Smooth muscle cell of the brain vasculature (primary cell): ENCODE measurements at places on chromosomes 3 and 15.

- DNase-seq = no peak
Measured at GRCh38 chr15:97962263-97962662, 1.8 kb downstream of the ARRDC4 start.

DNA sequence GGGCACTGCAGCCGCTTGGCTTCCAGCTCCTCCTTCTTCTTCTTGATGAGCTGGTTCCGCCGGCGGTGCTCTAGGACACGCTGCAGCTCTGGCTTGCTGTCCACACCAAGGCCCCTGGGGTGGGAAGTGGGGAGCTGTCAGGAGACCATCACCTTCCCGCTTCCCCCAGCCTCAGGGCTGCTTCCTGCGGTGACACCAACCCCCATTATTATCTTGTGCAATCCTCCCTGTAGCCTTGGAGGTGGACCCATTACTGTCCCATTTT is 10.0 kb downstream of the FAM107A start:
- no peak for DNase-seq

GRCh38 chr15:79084308-79084968 is 6.1 kb downstream of the RASGRF1 start:
- no peak for DNase-seq

DNA sequence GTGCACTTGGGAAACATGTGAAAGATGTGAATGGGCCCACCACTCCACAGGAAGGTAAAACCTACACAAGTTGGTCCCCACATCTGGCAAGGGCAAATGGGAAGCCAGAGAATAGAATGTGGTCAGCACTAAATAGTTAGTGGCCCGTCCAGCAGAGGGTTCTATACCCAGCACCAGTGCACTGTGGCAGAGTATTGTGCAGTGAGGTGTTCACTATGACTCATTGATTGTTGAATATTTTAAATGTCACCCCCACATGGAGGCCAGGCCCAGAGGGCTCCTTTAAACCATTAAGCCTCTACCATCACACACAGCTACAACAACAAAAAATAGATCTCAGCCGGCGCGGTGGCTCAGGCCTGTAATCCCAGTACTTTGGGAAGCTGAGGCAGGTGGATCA is 11.7 kb downstream of the FRMD5 start:
- no peak for DNase-seq

DNA sequence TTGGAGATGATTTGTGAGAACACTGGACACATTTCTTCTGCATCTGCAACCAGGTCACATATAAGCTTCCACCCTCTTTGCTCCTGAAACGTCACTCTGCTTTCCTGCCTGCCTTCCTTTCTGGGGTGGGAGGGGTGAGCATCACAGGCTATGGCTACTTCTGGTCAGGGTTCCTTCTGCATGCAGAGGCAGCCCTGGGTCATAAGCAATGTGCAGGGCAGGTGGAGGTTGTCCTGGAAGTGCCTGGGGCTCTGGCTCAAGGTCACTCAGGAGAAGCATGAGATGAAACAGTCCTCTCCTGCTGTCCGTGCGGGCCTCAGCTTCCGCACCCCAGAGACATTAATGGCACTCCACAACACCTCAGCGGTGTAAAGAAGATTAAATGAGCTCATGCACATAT is 15.1 kb downstream of the SLC6A20 start:
- DNase-seq = no peak

DNA sequence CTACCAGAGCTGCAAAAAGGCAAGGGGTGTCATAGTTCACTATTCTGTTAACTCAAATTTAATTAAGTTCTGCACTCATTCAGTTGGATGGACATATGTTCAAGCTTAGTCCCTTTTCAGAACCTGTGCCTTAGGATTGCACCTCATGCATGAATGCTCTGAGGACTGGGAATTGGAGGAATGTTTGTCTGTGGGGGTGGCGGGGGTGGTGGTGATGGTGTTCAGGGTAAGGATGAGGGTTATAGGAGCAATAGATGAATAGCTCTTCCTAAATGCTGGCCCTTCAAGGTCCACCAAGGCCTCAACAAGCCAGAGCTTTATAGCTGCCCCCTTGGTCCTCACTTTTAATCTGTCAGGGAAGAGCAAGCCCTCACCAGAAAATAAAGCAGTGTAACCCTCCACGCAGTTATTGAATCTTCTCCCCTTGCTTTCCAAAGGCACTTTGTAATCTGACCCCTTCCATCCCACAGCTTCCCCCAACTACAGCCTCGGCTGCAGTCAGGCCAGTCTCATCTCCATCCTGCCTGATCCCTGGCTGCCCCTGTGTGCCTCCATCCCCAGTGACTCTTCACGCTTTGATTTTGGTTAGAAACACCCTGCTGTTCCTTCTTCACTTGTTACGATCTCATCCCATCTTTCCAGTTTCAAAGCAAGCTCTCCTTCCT is 221.6 kb upstream of the LMCD1 start:
- DNase-seq = no peak

GRCh38 chr3:182814419-182815062 is 21.2 kb downstream of the ATP11B start:
- DNase-seq = no peak

DNA sequence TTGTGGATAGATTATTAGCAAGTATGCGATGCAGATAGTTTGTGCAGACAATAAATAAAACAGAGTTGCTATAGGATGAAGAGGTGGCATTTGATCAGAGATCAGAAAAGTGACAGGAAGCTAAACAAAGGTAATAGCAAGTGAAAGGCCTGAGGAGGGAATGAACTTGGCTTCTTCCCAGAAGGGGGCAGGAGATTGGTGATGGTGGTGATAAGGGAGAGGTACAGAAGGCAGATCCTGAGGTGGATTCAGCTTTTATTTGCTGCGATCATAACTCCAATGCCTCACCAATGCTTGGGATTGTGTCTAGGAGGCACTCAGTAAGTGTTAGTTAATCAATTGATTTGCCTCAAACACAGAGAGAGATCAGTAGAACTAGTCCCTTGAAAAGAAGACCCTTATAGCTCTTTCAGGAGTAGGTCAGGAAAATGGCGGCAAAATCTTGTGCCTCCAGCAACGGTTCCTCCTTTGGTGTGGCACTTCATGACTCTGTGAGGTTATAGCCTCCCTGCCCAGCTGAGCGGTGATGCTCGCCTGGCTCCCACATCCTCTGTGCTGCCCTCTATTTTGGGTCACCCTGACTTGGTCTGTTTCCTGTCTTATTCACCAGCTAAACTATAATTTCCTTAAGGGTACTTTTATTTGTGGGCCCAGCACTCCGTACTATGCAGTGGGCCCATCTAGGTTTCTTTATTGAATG is 37.5 kb downstream of the TGFBR2 start:
- no peak for DNase-seq

- DNase-seq = no peak
Measured at GRCh38 chr15:98774756-98775497, 126.6 kb downstream of the IGF1R start.

DNA sequence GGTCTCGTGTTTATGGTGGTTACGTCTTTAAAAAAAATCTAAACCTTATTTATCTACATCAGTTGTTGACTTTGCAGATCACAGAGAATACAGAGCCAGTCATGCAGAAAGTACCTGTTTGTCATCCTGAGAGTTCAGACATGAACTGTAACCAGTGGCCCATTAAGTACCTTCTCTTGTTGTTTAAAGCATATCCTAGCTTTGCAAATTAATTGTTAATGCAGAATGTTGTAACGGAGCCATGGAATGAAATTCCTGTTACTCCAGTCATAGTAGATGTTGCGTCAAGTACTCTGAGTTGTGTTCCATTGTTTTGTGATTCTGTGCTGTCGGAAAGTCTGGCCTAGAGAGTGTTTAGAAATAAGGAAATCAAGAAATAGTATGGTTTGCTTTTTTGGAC is 205.2 kb downstream of the RBMS3 start:
- DNase-seq = no peak

DNA sequence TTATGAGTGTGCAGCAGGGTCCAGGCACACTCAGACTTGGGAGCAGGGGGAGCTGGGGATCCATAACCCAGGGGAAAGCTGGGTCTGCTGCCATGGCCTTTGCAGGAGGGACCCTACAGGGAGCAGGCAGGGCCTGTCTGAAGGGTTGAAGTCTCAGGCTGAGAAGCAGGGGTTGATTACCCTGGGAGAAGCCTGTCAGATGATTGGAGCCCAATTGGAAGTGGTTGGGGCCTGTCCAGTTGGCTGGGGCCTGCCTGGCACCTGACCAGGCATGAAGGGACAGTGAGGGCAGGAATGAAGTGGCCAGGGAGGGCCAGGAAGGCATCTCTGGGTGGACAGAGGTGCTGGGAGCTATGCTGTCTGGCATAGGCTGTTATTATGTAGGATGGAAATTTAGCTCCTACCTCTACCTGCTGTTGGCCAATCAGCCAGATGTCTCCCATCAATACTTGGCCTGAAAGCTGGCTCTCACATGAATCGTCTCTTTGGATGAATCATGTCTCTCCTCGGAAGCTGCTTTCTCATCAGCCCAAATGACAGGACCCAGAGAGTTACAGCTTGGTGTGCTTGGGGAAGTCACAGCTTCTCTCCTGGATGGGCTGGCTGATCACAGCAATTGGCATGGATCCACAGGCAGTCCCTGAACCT is 27.4 kb upstream of the SLCO2A1 start:
- DNase-seq = no peak

DNA sequence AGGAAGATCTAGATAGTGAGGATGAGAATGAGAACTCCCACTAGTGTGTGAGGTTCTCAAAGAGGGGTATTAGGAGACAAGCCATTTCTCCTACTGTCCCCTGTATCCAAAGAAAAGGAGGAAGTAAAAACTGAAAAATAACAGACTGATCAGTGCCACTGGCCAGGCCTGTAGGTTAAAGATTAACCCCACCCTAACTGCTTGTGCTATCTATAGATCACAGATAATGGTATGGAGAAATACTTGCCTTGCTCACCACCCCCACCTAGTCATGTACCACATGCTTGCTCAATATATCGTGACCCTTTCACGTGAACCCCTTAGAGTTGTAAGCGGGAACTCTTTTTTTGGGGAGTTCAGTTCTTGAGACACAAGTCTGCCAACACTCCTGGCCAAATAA is 519.7 kb upstream of the FRG2C start:
- DNase-seq = no peak

DNA sequence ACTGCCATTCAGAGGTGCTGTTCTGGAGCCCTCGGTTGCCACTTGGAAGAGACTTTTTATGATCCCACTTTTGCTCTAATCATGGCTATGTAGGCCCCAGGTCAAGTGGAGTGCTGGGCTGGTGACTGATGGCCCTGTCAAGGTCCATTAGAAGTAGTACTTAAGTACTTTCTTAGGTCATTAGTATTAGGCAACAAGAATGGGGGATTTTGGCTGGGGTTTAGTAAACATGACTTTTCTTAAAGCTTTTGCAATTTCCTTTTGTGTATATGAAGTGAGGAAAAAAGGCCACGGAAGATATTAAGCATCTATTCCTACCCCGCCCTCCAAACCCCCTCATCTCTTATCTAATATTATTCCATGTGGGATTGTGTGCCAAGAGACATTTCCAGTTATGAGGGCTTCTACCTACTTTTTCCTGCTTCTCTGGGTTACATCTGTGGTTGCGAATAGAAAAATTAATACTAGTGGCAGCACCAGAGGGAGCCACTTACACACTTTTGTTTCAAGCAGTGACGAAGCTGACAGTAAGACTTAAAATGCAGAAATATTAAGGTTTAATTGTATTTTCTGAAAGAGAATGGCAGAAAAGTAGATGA is 13.9 kb downstream of the NLGN1 start:
- DNase-seq = no peak

DNA sequence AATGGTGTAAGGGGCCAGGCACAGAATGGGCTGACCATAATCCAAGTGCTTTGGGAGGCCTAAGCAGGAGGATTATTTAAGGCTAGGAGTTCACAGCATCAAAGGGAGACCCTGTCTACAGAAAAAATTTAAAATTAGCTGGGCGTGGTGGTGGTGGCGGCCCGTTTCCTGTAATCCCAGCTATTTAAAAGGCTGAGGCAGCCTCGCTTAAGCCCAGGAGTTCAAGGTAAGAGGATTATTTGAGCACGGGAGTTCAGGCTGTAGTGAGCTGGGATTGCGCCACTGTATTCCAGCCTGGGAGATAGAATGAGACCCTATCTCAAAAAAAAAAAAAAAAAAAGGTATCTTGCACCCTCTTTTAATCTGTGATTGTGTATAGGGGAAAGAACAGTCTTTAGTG is 1.9 kb downstream of the TMA7 start:
- no peak for DNase-seq

GRCh38 chr3:71662568-71662967 is 62.6 kb downstream of the EIF4E3 start:
- no peak for DNase-seq

GRCh38 chr15:29988701-29989100 is 94.1 kb upstream of the GOLGA8J start:
- DNase-seq = no peak

DNA sequence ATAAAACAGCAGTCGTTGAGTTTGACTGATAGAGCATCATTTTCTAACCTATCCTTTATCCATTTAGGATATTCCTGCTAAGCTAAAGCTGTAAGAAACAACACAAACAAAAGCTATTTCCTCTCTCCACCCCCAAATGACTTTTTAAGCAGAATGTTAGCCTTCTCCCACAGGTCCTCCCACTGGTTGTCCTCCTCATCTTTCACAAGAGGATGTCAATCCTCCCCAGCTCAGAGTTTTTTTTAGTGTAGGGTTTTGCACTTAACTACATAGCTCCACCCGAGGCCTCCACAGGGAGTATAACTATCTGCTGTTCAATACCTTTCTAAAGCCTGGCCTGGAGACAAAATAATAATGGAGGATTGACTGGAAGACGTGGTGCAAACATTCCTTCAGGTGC is 7.8 kb downstream of the SETMAR start:
- DNase-seq = no peak

DNA sequence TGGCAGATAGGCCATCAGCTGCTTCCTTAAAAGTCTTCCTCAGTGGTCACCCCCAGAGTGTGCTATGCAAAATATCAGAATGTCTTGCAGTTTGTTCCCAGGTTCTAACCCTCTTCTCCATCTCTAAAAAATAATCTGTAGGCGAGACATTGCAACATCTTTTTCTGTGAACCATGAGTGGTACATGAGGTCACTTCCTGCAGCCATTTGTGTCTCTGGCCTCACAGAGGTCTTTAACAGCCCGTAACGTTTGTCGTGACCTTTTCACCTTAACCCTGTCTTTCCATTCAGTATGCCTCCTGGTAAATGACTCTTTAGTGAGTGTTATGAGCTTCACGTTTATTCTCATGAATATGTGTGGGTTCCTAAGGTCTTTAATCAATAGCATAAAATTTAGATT is 145.4 kb downstream of the KLHL25 start:
- DNase-seq = no peak

DNA sequence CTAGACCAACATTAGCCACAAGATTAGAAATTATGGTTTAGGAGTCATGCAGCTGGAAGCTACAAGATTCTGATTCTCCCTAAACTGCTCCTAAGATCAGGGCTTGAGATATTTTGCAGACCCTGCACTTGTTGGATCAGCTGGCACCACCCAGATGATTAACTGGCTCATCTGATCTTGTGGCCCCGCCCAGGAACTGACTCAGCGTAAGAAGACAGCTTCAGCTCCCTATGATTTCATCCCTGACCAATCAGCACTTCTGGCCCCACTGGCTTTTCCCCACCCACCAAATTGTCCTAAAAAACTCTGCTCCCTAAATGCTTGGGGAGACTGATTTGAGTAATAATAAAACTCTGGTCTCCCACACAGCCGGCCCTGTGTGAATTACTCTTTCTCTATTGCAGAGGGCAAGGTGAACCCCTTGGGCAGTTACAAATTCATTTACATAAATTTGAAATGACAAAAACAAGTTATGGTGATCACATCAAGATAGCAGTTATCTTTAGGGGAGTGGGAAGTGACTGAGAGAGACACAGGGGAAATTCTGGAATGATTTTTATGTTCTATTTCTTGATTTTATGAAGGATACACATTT is 76.5 kb downstream of the CD200R1L start:
- no peak for DNase-seq
